ENCODE measurements at places on chromosomes 5 and 9. TPM values are rescaled to one million over a fixed set of nuclear protein-coding genes. Genes with fewer than 3 reads are reported as not detected.
A peak's percentile ranks its signal among the peaks of the same experiment; 100 is the strongest.

- no peaks in the 10 kb centered on the region for H3K36me3 ChIP-seq
- H3K4me1 ChIP-seq: no peaks in the 10 kb centered on the region
- H3K27me3 ChIP-seq: no peaks in the 10 kb centered on the region
- DNase-seq: no peak
- H3K27ac ChIP-seq: no peak overlapping the region
- H3K4me3 ChIP-seq: no peak overlapping the region
Observed at GRCh38 chr9:98556511-98556910, 152.2 kb downstream of the GABBR2 start.

GRCh38 chr9:90815944-90816357 lies 14.3 kb downstream of the SYK start:
- DNase-seq: no peak
- peaks cover 14% of the 10 kb centered on the region for H3K4me1 ChIP-seq
- no peak overlapping the region for H3K4me3 ChIP-seq
- H3K27ac ChIP-seq: no peak overlapping the region

- H3K27me3 ChIP-seq: no peaks in the 10 kb centered on the region
- H3K36me3 ChIP-seq: no peaks in the 10 kb centered on the region
- H3K4me3 ChIP-seq: no peak overlapping the region
- DNase-seq: no peak
Observed at GRCh38 chr9:98977246-98977714, 33.6 kb downstream of the COL15A1 start.

DNA sequence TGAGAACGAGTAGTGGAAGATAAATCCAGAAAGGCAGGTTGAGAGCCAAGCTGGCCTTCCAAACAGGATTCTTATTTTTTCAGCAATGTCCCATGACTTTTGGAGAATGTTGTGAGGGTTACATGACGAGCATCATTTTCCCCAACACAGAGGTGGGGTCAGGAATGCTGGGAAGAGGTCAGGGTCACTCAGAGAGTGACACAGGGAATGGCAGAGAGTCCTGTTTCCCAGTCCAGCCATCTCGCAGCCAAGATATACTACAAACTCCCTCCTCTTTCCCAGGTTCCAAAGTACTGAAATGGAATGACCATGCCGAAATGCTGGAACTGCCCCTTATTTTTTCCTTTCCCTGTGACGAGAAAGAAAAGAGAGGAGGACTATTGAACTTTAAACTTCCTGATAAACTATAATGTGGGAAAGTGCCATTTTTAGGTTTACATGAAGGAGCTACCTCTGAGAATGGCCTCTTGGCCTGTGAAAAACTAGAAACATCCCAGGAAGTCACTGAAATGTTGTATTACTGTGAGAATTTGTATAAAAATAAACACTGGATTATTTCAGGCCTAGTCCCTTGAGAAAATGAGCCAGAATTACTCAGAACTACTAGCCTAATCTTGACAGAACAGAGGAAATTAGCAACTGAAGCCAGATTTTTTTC lies 420.4 kb downstream of the CETN3 start:
- no peaks in the 10 kb centered on the region for H3K27me3 ChIP-seq
- H3K4me1 ChIP-seq: no peaks in the 10 kb centered on the region
- DNase-seq: no peak
- H3K36me3 ChIP-seq: no peaks in the 10 kb centered on the region
- no peak overlapping the region for H3K4me3 ChIP-seq
- H3K27ac ChIP-seq: no peak overlapping the region

- DNase-seq: peak; percentile 60
- H3K4me1 ChIP-seq: peaks cover 89% of the 10 kb centered on the region
- H3K27me3 ChIP-seq: no peaks in the 10 kb centered on the region
Observed at GRCh38 chr5:68285851-68286611, 70.5 kb downstream of the PIK3R1 start.

MGAT4B gene
- total RNA-seq: 119 TPM

GRCh38 chr5:113514289-113514635 lies 768 bp downstream of the YTHDC2 start:
- peak overlapping the region; percentile 53 for H3K4me3 ChIP-seq
- no peaks in the 10 kb centered on the region for H3K27me3 ChIP-seq

FASTKD3 gene
- total RNA-seq: 14.0 TPM

GMCL2 gene
- total RNA-seq: not detected

DNA sequence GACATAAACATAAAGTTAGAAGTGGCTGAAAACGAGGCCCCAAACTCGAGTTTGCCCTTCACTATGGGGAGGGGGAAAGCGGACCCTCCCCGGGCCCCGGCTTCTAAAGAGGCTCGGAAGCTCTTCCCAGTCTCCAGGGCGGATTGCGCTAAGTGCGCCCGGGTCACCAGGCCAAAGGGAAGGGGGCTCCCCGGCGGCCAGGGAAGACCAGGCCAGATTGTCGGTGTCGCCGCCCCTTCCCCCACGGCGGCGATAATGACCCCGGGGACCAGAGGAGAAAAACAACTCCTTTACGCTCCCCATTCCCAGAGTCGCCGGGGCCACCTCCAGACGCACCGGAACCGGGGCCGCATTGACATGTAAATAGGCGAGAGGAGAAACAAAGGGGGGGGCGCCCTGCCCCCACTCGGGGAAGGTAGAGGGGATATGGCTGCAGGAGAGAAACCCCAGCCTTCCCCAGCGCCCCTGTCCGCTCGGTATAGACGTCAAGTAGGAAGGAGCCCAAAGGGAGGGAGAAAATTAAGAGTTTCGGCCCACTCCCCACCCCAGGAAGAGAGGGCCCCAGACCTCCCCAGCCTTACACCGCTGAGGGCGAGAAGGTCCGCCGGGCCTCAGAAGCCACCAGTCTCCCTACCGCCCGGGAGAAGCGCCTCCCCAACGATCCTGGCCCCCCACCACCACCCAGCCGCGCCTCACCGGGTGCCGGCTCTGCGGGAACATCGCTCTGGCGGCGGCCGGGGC lies 1.7 kb downstream of the TLE1 start:
- no peaks in the 10 kb centered on the region for H3K27me3 ChIP-seq
- H3K27ac ChIP-seq: no peak overlapping the region
- no peaks in the 10 kb centered on the region for H3K36me3 ChIP-seq
- H3K4me1 ChIP-seq: peaks cover 4% of the 10 kb centered on the region
- peak; percentile 7 for DNase-seq
- H3K4me3 ChIP-seq: no peak overlapping the region

DNA sequence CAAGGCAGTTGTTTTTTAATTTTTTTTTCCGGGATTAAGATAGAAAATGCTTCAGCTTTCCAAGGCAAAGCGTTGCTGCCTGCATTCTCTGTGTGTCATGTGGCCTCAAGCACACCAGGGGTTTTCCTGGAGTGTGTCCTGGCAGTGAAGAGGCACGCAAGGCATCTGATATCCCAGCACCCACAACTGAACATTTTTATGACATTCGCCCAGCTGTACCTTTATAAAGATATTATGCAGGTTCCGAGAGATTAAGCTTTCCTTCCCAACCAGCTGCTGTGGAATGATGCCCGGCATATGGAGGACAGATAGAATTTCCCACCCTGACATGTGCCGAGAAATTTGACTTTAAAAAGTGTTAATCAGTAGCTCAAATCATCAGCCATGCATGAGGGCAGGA lies 205.6 kb downstream of the GADD45G start:
- H3K36me3 ChIP-seq: no peaks in the 10 kb centered on the region
- no peak overlapping the region for H3K4me3 ChIP-seq
- no peaks in the 10 kb centered on the region for H3K4me1 ChIP-seq
- H3K27ac ChIP-seq: no peak overlapping the region
- no peaks in the 10 kb centered on the region for H3K27me3 ChIP-seq

NRARP gene
- 0.29 TPM for total RNA-seq

Data from CD4-positive, alpha-beta memory T cell (primary cell).